SJCRH30 (cell line): ENCODE measurements at places on chromosomes 6 and 20.

DNA sequence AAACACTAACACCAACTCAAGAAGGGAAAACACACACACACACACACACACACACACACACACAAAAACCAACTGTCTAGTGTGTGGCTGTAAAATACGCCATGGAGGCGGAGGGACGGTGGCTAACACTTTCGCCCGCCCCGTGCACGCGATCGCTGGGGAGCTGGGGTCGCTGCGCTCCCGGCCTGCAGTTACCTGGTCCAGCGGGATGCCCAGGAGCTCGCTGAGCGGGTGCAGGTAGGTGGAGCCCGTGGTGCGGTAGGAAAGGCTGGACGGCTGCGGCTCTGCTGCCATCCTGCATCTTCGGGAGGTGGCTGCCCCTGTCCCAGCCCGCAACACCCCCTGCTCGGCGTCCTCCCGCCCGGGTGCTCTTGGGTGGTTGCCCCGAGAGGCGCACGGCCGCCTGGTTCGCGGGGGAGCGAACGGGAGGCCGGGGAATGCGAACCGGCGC is 303 bp downstream of the MBOAT1 start:
- DNase-seq: no peak

- DNase-seq: no peak
These were observed 144.6 kb upstream of the RNF24 start for GRCh38 chr20:4159765-4160490.

GRCh38 chr20:37543828-37544227 is 16.2 kb upstream of the BLCAP start:
- peak; percentile 54 for DNase-seq

DNA sequence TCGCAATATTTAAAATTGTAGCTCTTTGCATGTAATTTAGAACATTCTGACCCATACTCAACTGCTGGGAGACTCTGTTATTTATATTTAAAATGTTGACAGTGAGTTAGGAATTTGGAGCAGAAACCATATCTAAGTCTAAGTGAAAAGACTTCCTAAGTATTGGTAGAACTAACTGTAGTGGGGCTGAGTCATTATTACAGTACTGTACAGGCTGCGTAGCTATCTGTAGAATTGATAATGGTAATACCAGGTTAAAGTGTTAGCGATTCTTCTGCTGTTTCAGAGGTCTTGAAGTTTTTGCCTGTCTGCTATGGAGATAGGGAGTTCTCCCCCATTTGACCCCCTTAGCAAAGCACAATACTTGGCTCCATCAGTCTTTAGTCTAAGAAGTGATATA is 3.6 kb downstream of the TOP1 start:
- DNase-seq: no peak

DNA sequence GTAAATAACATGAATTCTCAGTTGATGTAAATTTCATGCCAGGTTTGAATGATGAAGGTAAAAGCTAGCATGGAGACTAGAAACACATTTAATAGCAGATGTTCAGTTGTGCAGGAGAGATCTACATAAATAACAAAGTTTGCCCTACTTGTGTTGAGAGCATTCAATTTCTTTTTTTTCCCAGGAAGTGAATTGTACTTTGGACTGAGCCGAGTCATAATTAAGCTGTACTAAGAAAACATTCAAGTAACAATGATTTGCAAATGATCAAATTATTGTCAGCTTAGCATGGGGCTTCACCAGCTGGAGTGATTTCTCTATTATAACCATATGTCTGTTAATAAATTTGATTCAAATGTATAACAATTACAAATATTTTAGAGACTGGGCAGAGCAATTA is 893.5 kb upstream of the MAP3K7 start:
- DNase-seq: no peak

DNA sequence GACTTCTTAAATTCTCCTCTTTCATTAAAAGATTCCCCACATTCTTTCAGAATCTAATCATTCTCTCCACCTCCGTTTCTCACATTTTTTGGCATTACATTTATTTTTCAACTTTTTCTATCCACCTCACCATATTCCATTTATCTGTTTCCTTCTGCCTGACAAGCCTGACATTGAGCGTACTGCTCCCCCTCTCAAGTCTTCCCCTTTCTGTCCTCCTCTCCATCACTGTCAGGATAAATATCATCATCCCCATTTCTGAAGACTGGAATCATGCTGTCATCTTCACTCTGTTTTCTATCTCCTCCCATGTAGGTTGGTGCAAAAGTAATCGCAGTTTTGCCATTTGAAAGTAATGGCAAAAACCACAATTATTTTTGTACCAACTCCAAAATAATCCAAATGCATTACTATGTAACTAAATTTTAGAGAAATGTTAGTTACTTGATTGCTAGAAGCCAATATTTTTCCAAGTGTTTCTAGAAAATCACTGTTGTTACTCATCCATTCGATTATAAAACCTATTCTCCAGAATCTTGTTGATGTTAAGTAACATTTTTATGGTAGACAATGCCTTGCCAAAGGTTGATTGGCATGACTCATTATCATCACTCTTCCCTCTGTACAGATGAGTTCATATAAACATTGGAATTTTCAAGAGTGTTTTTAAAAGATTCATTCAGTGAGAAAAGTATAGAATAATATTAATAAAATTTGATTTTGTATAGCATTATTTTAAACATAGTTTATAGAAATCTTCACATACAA is 292.3 kb upstream of the RNF217 start:
- DNase-seq: no peak

DNA sequence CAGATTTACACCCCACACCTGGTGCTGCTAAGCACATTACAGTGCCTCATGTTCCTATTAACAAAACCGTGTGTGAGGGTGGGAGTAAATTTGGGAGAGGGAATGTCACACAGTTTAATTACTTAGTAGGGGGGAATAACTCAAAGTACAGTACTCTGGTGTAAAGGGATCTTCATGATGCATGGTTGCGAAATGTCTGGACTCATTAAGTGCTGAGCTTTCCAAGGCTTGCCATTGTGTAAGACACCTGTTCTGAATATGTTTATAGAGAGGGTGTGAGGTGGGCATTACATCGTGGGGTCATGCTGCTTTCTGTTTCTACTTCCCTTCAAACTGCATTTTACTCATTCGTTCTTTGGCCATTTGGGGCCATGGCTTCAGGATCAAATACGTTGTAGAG is 181.2 kb downstream of the ADGRG6 start:
- no peak for DNase-seq

GRCh38 chr20:824490-824889 is 9.0 kb upstream of the FAM110A start:
- DNase-seq: no peak

DNA sequence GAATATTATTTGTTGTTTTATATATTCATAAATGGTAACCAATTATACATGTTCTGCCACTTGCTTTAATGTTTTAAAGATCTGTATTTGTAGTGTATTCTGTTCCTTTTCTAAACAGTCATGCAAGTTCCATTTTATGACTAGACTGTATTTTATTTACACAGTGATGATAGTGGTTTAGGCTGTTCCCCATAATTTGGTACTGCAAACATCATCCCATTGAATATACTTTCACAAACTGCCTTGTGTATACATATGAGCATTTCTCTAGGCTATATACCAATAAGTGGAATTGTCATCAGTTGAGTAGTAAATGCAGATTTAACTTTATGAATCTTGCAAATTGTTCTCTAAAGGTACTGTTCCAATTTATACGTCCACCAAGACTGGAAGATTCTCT is 738.0 kb downstream of the EPHA7 start:
- no peak for DNase-seq

DNA sequence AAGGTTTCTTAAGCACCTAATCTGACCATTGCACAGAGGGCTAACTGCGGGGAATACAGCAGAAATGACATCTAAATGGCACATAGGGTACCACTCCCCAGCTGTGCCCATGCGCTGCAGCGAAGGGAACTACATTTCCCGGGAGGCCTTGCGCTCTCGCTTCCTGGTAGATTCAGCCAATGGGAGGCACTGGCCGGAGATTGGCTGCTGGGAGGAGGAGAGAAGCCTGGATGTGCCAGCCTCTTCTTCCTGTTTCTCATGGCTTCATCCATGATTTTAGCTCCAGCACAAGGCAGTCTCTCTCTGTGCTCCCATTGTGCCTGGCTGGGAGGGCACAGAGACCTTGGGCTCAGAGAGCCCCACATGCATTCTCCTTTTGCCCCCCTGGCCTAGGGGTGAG is 101.7 kb upstream of the FOXA2 start:
- peak; percentile 77 for DNase-seq

- peak; percentile 85 for DNase-seq
These were observed 198.7 kb upstream of the CEP162 start for GRCh38 chr6:84425971-84426705.

DNA sequence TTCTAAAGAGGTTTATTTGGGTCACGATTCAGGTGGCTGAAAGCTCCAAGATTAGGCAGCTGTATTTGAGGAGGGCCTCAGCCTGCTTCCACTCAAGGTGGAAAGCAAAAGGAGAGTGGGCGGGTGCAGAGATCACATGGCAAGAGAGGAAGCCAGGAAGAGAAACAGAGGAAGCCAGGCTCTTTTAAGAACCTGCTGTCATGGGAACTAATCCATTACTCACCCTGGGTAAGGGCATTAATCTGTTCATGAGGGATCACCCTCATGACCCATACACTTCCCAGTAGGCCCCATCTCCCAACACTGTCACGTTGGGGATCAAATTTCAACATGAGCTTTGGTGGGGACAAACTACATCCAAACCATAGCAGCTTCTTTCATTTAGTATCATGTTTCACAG is 53.9 kb downstream of the DHX35 start:
- DNase-seq: no peak

DNA sequence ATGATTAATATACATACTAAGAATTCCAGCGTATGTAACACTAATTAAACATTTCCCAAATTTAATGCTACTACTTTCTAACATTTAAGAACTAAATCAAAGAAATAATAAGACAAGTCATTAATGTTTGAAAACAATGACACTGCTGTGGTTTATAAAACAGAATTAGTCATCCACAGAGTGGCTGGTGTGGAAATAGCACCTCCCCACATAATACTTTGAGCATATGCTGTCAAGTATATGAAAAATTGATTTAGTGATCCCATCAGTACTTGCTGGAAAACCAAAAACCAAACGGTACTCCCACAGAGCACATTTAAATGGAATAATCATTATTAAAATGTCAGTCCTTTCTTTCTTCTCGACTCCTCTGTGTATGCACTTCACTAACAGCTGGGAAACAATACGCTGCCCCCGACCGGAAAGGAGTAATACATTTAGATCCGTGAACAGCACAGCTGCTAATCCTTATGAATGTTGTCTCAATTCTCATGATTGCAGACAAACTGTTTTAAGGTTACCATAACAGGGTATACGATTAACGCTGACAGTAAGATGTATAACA is 78.4 kb downstream of the PREP start:
- DNase-seq: peak; percentile 77

DNA sequence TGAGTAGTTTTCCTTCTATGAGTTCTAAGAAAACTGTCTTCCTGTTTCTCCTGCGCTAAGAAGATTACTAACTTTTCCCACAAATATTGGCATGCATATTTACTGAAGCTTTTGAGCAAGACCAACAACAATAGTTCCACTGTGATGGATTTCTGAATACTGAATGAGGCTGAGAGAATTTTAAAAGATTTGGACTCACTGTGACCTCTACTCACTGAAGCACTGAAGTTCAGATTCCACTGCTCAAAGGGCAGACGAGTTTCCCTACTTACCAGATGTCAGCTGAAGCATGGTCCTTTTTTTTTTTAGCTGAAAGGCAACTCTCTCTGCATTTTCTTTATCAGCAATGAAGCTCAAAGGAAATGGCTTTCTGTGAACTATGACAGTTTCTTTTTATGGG is 718.5 kb downstream of the RFPL4B start:
- DNase-seq: peak; percentile 75

DNA sequence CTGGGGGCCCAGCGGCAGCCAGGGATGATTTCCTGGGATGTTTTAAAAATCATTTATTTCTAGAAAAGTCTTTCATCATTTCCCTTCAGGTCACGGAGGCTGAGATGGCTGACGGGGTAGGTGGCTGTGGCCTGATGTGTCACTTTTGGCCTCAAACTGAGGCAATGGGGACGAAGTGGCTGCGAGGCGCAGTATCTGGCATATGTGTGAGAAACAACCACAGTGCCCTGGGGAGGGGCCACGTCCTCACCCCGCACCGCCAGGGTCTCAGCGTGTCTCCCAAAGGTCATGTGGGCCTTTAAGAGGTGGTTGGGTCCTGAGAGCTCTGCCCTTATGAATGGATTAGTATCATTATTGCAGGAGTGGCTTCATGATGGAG is 120.0 kb downstream of the CEBPB start:
- no peak for DNase-seq

DNA sequence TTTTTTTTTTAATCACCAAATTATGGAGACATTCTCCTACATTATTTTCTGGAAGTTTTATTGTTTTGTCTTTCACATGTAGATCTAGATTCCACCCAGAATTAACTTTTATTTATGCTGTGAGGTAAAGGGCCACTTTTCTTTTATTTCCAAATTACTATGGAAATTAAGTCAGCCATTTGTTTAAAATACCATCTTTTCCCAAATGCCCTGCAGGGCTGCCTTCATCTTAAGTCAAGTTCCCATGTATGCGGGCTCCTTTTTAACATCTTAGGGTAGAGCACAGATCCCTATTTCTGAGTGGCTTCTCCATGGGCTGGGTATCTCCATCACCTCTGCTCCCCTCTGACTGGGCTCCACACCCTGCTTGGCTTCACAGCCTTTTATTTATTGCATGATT is 348.4 kb downstream of the SOX4 start:
- no peak for DNase-seq

DNA sequence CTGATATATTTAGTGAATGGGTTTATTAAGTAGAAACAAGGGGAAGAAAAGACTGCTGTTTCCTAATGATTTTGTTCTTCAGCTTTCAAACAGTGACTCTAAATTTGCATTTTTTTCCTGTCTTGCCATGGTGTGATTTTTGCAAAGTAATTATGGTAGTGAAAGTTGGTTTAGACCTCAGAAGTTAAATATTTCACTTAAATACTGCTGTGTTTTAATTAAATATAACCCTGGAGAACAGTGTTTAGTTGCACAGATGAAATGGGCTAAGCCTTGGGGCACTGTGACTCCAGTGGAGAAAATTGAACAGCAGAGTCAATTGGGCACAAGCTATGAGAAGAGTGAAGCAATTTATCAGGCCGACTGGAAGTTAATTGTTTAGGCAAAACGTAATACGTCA is 111.1 kb upstream of the MCHR2 start:
- no peak for DNase-seq

DNA sequence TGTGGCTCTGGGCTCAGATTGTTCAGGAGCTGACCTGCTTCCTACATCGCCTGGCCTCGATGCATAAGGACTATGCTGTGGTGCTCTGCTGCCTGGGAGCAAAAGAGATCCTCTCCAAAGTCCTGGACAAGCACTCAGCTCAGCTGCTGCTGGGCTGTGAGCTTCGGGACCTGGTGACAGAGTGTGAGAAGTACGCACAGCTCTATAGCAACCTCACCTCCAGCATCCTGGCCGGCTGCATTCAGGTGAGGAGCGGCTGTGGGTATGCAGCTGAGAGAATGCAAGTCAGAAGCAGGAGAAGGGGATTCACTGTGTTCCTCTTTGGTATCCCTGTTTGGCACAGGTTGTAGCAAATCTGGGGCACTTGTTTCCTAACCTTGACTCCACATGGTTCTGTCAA is 17.9 kb downstream of the CUL9 start:
- no peak for DNase-seq
